Activated naive CD4-positive, alpha-beta T cell treated with anti-CD3 and anti-CD28 coated beads, Interleukin-2, amount 50 U/mL, for 16 hours (primary cell): ENCODE measurements at places on chromosomes 7 and 10.

DNA sequence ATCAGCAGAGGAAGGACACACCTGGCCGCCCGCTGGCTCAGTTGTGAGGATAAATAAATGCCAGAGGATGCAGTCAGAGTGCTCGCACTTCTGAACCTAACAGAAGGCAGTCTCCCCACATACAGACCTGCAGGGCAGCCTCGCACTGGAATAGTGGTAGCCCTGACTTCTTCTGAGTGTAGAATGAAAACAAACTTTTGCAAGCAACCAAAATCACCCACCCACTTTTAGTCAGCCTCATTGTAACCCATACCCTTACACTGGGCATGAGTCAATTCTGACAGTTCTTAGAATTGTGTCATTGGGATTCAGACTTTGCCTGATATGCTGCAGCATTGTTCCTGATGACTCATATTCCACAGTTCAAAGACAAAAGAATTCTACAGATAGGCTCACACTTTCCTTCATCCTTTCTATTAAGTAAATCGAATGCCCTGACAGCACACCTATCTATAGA, 167.0 kb upstream of the CDK1 start:
- peak; percentile 15 for DNase-seq

DNA sequence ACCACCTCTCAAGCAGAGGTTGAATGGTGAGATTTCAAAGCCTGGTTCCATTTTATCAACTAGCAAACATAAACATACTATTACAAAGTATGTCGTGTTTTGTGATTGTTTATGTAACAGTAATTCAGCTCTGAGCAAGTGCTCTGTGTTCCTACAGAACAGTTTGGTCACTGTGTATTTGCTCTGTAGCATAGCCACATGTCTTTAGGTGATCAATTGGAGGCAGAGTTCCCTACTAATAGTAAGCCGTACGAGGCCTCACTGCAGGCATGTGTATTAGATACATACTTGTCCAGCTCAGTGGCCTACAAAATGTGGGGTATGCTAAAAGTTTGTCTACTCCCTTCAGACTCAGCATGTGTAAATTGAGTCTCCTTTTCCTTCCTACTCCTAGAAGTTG, 53.0 kb downstream of the C1GALT1 start:
- DNase-seq = no peak

- no peak for DNase-seq
These were observed 363.3 kb downstream of the ARL4A start for GRCh38 chr7:13050703-13051102.

DNA sequence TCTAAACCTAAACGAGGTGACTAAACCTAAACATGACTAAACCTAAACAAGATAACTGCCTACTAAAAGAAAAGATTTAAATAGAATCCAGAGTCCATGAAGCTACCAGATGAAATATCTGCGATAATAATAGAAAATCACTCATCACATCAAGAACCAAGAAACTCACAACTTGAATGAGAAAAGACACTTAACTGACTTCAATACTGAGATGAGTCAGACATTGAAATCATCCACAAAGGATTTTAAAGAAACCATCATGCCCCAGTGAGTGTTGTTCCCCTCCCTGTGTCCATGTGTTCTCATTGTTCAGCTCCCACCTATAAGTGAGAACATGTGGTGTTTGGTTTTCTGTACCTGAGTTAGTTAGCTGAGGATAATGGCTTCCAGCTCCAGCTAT, 416.0 kb downstream of the CALN1 start:
- no peak for DNase-seq

DNA sequence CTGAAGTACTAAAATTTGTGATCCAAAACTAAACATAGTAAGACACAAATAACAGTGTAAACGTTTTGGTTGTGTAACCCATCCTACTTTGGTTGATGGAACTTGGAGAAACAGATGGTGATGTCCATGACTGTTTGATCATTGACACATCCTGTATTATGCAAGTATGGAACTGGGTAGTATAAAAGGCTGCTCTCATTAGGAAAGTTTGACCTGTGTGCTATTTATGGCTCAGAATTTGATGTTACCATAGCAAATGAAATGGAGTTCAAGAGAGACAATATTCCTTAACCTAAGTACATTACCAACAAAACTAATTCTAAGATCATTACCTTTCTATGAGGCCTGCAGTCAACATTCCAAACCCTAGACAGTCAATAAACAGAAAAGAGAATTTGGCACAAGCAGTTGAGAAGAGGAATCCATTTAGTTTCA, 39.9 kb downstream of the DKK1 start:
- no peak for DNase-seq

DNA sequence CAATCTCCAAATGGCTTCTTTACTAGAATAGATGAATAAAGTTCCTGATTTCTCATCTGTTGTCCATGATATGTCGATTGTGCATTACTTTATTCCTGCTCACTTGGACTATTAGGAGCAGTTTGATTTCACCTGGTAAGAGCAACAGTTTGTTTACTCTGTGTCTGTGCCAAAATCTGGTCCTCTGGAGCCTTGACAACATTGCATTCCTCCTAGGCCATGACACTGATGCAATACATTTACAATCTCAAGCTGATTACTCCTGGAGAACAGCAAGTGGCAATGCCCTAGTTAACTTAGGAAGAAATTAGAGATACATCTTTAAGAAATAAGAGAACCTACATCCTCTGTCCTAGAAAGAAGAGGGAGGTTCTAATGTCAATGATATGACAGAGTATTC, 71.8 kb downstream of the SGCE start:
- DNase-seq = no peak

DNA sequence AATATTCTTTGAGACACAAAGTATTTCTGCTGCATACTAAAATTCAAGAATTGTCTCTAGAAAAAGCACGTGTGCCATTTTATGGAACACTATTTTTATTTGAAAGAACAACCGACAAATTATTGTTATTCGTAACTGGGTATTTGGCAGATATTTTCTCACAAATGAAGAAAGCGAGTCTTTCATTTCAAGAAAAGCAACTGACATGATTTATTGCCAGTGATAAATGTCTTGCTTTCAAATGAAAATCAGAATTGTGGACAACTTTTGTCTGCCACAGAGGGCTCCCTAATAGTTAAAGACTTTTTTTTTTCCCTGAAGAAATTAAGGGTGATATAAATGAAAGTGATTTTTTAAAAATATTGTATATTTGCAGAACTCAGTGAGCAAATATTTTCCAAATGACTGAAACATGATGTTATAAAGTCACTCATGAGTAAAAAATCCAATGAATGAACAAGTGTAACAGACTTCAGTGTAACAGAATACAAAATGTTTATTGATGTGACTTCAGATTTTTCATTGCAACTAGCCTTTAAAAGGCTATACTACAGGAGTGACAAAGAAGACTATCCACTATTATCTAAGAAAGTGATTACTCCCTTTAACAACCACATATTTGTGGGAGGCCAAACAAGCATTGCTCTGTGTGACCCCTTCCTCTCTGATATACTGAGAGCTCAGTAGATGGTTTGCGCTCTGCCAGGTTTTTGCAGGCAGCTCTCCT, 49.0 kb upstream of the SEMA3E start:
- DNase-seq = no peak

DNA sequence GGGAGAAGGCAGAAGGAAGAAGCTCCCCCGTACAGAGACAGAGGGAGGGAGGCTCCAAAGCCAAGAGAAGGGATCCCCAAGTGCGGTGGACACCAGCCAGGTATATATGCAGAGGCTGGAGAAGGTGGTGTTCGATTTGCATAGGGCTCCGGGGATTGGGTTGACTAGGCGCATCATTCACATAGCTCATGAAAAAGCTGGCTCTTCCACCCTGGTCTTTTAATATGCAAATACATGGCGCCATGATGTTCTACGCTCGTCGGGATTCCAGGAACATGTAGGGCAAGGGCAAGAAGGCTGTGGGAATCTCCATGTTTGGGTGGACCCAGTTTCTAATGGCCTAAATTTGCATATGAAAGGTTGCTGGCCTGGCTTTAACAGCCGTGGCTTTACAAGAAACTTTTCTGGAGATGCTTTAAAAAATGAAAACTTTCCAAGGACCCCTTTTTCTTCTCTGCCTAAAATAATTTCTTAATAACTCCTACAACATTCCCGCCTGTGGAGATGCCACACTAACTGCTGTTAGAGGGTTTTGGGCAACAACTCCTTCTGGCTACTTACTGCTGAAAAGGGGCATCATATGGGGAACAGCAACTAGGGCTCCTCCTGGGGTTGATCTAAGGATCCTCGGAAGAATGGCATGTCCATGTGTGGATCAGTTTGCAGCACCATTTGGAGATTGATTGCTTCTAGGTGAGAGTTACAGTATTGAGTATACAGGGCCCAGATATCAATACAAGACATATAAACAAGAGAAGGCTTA, 28.3 kb downstream of the C1GALT1 start:
- DNase-seq = no peak

DNA sequence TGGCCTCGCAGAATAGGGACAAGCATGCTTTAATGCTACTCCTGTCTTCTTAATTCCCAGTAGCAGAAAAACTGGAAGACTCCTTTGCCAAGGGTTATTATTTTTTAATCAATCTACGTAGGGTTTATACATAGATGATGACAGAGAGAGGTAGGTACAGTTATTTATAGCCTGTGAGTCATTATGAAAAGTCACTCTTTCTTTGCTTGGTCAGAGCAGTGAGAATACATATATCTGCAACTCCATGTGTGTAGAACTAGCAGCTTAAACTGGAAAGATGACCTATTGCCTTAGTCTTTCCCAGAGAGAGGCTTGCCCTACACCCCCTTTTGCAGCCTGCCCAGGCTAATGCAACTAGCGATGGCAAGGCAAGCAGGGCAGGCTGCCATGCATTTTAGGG, 1050.6 kb downstream of the NRG3 start:
- DNase-seq = no peak

- no peak for DNase-seq
These were observed 25.8 kb upstream of the SH2B2 start for GRCh38 chr7:102260856-102261255.

GRCh38 chr7:100543586-100543985, 4.6 kb downstream of the AGFG2 start:
- DNase-seq = no peak

DNA sequence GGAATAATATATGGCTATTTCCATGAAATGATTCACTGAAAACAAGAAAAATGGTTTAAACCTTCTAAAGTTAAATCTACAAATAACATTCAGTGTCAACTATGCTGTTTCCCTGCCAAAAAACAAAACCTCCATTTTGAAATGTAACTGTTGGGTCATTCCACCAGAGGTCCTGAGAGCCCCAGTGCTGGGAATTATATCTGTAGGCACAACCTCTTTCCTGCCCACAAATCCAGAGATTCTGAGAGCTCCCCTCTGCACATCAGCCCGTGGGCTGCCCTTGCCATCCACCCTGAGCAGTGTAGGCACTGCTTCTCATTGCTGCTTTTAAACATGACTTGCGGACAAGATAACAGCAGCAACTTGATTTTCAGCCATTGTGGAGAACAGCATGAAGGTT, 198.6 kb downstream of the TMEM178B start:
- no peak for DNase-seq

DNA sequence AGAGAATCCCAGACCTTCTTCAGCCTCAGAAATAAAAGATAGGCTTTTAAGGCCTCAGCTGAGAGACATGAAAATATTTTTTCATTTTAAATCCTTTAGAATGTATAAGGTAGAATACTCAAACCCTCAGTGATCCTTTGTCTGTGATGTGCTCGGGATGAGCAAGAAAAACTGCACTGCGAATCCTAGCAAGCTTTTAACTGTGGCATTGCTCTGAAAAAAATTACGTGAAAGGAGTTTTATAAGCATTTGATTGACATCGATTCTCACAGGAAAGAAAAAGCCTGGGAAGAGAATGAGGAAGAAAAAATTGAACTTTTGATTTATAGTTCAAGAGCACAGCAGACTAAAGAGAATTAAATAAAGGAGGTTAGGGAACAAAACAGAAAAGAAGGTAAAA, 120.0 kb downstream of the TMEM168 start:
- DNase-seq = no peak

DNA sequence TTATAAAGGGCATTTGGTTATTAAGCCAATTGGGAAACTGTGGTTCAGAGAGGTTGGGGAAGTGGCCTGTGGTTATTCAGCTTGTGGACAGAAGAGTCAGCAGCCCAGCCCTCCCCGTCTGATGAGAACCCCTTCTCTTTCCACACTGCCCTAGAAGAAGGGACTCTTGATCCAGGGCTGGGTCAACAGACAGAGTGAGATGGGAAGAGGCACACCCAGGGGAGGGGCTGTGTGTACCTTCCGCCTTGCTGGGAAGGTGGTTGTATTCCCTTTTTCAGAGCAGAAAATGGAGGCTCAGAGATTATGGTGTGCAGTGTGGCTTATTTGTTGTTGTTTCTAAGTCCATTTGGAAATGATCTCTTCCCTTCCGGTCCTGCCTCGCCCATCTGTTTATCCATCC, 103.4 kb downstream of the GRK5 start:
- DNase-seq = no peak

GRCh38 chr7:154912871-154913637, 89.9 kb downstream of the PAXIP1 start:
- DNase-seq = no peak
